Neuronal stem cell (in vitro differentiated cells): ENCODE measurements at places on chromosomes 11 and 22.

DNA sequence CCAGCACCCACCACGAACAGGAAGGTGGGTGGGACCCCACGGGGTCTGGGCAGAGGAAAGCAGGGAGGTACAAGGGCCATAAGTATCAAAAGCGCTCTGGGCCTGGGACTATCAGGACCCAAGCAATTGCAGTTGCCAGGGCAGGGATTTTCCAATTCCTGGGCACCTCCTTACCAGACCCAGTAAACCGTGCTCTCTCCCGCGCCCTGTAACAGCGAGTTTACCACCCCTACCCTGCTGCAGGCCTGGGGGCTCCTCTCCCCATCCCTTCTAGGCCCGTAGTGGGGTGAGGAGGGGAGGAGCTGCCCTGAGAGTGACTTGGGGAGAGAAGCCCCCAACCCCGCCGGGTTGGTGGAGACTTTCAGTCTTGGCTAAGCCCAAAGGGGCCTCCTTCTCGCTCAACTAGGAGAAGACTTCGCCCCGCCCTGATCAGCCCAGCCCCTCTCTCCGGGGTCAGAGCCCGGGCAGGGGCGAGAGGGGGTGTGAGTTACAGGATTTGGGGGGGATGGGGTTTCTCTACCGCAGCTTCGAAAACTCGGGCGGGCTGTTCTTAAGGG lies 5.4 kb downstream of the PAX6 start:
- DNase-seq, result no peak

DNA sequence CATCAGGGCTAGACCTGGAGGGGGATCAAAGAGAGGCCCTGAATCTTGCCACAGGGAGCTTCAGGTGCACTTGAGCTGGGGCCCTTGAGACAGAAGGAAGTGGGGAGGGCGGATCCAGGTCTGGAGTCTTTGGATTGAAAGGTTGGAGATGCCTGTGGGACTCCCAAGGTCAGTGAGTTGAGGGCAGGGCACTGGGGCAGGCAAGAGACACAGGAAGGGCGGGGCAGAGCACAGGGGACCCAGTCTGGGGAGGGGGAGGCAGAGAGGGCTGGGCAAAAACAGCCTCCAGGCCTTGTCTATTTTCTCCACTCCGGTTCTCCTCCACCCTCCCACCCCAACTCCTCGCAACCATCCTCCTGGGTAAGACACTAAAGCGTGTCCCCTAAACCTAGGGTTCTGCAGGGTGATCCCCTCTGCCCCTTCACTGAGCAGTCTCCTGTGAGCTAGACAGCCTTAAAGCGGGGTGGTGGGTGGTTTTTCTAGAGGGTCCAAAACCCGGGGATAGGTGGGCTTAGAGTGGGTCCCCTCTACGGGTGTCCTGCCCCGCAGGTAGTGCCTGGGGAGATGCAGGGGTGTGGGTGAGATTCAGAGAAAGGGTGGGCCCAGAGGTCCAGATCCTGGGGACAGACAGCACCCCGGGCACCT lies 38.6 kb upstream of the CELSR1 start:
- no peak for DNase-seq

GRCh38 chr11:34674038-34674437 lies 53.1 kb downstream of the EHF start:
- DNase-seq, result no peak

- no peak for DNase-seq
Observed at GRCh38 chr11:128391811-128392210, 195.5 kb downstream of the ETS1 start.

- no peak for DNase-seq
Observed at GRCh38 chr22:45720839-45721378, 49.3 kb downstream of the ATXN10 start.
